ENCODE measurements at places on chromosomes 5 and 9. TPM values are rescaled to one million over a fixed set of nuclear protein-coding genes. Genes with fewer than 3 reads are reported as not detected.

GRCh38 chr5:132421462-132421861 is 52.0 kb downstream of the SLC22A5 start:
- peaks cover 13% of the 10 kb centered on the region for H3K36me3 ChIP-seq
- peak overlapping the region; percentile 77 for H3K4me3 ChIP-seq
- H3K27me3 ChIP-seq = no peaks in the 10 kb centered on the region
- H3K4me1 ChIP-seq = peaks cover 87% of the 10 kb centered on the region

DNA sequence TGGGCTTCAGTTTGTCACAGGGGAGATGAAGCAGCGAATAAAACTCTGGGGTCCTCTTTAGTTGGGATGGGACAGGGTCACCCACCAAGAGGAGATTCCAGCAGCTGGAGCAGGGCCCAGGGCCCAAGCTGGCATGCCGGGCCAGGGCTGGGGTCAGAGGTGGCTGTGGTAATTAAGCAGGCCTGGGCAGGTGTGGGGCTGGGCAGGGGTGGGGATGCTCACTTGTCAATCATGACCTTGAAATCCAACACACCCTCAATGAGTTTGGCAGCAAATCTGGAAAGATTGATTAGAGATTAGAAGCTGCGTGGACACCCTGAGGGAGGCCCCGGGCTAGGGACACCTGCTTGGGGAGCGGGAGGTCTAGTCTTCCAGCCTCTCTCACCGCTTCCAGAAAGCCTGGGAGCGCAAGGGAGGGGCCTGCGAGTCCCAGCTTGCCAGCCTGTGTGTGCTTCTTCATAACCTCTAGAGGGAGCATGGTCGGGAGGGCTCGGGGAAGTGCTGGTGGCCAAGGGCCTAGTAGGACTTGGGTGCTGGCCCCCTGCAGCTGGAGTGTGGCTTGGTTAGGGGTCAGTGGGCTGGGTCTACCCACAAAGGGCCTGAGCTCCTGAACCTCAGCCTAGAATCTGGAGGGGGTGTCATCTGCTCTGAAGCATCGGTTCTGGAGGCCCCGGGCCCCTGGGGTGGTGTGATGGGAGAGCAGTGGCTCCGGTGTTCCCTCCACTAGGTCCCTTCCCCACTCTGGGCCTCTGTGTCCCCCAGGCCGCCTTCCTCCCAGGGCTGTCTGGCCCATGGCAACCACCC is 7.6 kb downstream of the CRAT start:
- H3K4me1 ChIP-seq = no peaks in the 10 kb centered on the region
- H3K27ac ChIP-seq = no peak overlapping the region
- no peak overlapping the region for H3K4me3 ChIP-seq
- peak; percentile 33 for DNase-seq
- H3K27me3 ChIP-seq = no peaks in the 10 kb centered on the region

- H3K4me1 ChIP-seq = no peaks in the 10 kb centered on the region
- H3K4me3 ChIP-seq = no peak overlapping the region
- no peak overlapping the region for H3K27ac ChIP-seq
- H3K27me3 ChIP-seq = no peaks in the 10 kb centered on the region
- no peak for DNase-seq
Measured at GRCh38 chr9:80125731-80126264, 554.0 kb downstream of the TLE4 start.

DNA sequence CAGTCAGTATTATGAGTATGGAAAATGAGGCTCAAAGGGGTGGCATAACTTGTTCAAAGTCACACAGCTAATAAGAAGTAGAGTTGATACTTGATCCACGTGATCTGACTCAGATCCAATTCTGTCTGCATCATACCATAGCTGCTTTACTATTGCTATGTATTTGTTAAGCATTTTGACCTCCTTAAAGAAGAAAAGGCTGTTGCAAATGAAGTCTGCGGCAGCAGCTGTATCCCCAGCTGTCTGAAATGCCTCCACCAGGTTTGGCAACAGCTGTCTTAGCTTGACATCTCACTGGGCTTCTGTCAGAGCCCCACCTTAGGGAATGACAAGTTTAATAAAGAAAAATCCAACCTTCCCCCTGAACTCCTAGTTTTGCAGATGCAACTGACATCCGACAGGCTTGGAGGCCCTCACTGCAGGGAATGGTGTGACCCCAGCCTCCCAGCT is 75.6 kb upstream of the SLC44A1 start:
- no peaks in the 10 kb centered on the region for H3K4me1 ChIP-seq
- no peaks in the 10 kb centered on the region for H3K36me3 ChIP-seq
- no peak for DNase-seq
- no peak overlapping the region for H3K4me3 ChIP-seq
- no peak overlapping the region for H3K27ac ChIP-seq

DNA sequence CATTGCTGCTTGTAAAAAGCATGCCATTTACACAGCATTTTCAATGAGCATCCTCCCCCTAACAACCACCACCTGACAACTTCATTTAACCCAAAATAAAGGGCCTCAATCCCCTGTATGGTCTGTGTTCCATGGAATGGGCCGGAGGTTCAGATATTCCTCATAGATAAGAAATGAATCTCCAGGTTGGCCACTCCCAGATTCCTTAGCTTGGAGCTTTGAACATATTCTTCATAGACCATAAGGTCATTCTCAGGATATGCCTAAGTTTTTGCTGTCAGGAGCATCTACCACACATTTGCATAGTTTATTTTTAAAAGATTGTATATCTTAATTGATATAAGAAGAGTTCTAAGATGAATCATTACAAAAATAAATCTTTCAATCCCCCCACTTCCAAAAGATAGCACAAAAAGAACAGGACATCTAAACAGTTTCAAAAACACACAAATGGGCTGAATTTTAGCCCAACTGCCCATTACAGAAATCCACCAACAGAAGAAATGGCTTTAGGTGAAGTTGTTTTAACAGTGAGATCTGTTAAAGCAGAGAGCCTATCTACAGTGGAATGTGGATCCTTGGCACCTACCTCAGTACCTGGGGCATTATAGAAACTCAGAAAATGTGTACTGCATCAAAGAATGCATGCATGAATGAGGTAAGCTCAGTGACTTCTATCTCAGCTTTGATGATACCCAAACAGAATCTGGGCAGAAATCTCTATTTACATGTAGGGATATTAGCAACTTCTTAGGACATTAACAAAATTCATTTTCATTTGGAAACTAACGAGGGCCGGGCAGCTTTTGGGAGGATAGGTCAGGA is 179.8 kb downstream of the SEC61B start:
- H3K27me3 ChIP-seq = no peaks in the 10 kb centered on the region
- no peak overlapping the region for H3K27ac ChIP-seq
- H3K4me1 ChIP-seq = no peaks in the 10 kb centered on the region
- H3K4me3 ChIP-seq = no peak overlapping the region
- DNase-seq = no peak
- no peaks in the 10 kb centered on the region for H3K36me3 ChIP-seq

Gene SLC1A1
- polyA plus RNA-seq = 0.37 TPM

DNA sequence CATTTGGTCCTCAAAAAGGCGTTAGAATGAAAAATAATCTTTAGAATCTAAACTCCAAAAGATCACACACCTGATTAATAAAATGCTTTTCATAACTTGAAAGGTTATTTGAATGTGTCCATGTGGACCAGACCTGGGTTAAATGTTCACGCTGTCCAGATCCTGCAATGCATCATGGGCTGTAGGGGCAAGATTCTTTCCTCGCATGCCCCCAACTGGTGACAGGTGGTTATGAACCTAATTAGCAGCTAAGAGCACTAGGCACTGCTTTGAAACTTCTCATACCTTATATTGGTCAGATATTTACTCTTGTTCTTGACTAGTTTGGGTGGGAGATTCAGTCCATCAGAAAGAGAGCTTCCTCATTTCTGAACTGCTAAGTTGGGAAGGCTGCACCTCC is 19.3 kb upstream of the PIP5K1B start:
- H3K27me3 ChIP-seq = peaks cover 7% of the 10 kb centered on the region
- no peaks in the 10 kb centered on the region for H3K4me1 ChIP-seq
- no peaks in the 10 kb centered on the region for H3K36me3 ChIP-seq
- peak; percentile 41 for DNase-seq
- no peak overlapping the region for H3K27ac ChIP-seq
- H3K4me3 ChIP-seq = no peak overlapping the region

- DNase-seq = no peak
- no peak overlapping the region for H3K4me3 ChIP-seq
- no peaks in the 10 kb centered on the region for H3K27me3 ChIP-seq
Measured at GRCh38 chr5:10192309-10192708, 57.4 kb downstream of the ATPSCKMT start.

DNA sequence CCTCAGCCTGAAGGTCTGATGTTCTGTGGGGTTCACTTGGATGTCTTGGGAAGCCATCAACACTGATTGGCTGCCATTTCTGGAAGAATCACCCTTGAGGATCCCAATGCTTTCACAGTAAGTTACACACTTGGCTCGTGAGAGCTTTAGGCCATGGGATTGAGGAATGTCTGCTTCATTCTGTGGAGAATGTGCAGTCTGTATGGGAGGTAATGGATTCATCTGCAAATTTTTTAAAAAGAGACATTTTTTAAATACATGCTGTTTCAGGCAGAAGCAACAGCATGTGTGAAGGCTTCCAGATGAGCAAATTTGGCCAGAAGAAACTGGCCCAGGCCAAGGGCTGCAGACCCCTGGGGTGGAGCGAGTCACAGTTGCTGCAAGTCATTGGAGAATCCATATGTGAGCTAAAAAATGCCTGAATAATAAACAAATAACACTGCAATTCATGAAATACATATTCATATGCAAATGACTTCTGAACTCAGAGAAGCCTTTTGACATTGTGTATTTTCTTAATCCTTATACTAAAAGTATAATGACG is 146.3 kb upstream of the RASEF start:
- no peaks in the 10 kb centered on the region for H3K4me1 ChIP-seq
- H3K36me3 ChIP-seq = no peaks in the 10 kb centered on the region
- H3K4me3 ChIP-seq = no peak overlapping the region
- H3K27me3 ChIP-seq = no peaks in the 10 kb centered on the region

Gene FBN2
- not detected for polyA plus RNA-seq

Gene SLC36A2
- not detected for polyA plus RNA-seq

DNA sequence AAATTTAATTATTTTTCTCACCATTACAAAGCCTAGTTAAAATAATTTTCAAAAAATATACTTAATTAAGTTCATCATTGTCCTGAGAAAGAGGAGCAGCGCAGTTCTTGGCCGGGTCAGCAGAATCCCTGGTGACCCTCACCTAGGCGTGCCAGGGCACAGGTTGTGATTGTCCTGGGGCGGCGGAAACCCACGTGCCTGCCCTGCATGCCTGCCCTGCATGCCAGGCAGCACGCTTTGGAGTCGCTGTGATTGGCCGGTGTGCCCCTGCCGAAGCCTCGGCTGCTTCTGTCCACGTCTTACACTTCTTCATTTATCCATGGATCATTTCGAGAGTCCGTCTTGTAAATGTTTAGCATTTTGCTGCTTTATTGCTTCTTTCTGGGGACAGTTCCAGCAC is 25.6 kb downstream of the SLC12A2 start:
- no peak for DNase-seq
- peaks cover 5% of the 10 kb centered on the region for H3K36me3 ChIP-seq
- H3K4me3 ChIP-seq = no peak overlapping the region
- H3K27ac ChIP-seq = no peak overlapping the region

Gene SPAG8
- polyA plus RNA-seq = 0.75 TPM

- H3K4me3 ChIP-seq = no peak overlapping the region
- DNase-seq = no peak
- no peaks in the 10 kb centered on the region for H3K27me3 ChIP-seq
- H3K36me3 ChIP-seq = peaks cover 84% of the 10 kb centered on the region
- no peaks in the 10 kb centered on the region for H3K4me1 ChIP-seq
Measured at GRCh38 chr5:76642390-76643040, 19.3 kb upstream of the F2RL2 start.

Gene PCDHA6
- polyA plus RNA-seq = not detected

DNA sequence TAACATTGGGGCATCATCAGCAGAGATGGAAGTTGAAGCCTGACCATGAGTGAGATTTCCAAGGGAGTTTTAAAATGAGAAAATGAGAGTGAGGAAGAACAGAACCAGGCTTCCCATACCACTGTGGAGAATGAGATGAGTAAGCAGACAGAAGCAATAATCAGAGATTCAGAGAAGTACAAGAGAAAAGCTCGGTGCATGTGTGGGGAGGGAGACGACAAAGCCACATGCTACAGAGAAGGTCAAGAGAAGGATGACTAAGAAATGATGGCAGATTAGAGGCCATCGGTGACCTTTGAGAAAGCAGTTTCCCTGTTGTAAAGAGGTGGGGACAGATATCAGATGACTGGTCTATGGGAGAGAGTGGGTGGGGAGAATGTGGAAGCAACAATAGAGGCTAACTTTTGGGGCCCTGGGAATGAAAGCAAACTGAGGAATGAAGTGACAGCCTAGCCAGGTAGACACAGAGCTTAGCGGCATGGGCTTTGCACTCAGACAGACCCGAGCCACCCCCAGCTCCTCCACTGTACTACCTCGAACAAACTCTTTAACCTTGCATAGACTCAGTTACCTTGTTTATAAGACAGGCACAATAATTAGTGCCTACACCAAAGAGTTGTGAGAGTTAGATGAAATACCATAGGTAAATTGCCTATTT is 207.7 kb downstream of the PIK3R1 start:
- H3K27ac ChIP-seq = no peak overlapping the region
- H3K27me3 ChIP-seq = no peaks in the 10 kb centered on the region
- H3K4me1 ChIP-seq = peaks cover 16% of the 10 kb centered on the region
- no peaks in the 10 kb centered on the region for H3K36me3 ChIP-seq

Gene CCDC152
- polyA plus RNA-seq = 1.8 TPM

DNA sequence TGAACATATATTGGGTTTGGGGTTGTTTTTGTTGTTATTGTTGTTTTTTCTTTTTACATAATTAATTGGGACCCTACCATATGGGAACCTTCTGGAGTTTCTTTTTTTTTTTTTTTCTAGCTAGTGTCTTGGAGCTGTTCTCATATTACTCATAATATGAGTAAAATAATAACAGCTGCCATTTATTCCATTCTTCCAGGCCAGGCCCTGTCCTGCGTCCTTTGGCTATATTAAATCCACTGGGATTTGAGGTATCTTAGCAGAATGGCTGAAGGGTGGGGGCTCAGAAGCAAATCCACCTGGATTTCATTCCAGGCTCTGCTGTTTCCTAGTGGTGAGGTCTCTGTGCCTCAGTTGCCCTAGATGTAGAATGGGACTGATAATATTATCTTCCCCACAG is 47.2 kb upstream of the RPL26L1 start:
- no peak overlapping the region for H3K4me3 ChIP-seq
- DNase-seq = no peak
- no peak overlapping the region for H3K27ac ChIP-seq
- H3K36me3 ChIP-seq = peaks cover 26% of the 10 kb centered on the region
- no peaks in the 10 kb centered on the region for H3K27me3 ChIP-seq

Data from CD4-positive, CD25-positive, alpha-beta regulatory T cell (primary cell).